CD4-positive, CD25-positive, alpha-beta regulatory T cell (primary cell): ENCODE measurements at places on chromosomes 5 and 9. TPM values are rescaled to one million over a fixed set of nuclear protein-coding genes. Genes with fewer than 3 reads are reported as not detected.

DNA sequence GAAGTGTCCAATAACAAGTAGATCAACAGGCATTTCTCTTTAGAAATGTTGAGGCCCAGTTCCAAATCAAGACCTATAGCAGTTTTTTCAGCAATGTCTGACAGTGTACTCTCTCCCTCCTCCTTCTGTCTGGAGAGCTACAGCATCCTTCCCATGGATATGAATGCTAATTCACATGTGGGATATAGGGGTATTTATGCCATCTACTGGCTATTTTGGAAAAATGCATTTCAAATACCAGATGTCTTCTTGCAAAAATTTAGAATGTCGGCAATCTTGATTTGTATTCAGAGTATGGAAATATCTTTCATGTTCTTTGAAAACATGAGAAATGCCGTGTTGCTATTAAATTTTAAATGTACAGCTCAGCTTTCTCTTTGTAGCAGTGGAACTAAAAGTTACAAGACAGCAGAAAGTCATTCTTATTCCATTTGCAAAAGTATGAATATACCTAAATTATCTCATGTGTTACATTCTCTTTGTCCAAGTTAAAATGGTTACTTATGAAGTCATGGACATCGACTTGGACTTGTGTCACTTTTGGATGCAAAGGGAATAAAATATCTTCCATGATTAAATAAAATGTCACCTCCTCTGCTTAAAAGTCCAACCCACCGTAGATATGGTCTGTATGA lies 647.8 kb downstream of the TAF11L14 start:
- DNase-seq, result no peak
- no peaks in the 10 kb centered on the region for H3K27me3 ChIP-seq
- H3K36me3 ChIP-seq, result no peaks in the 10 kb centered on the region
- H3K4me1 ChIP-seq, result no peaks in the 10 kb centered on the region

Gene CER1
- not detected for total RNA-seq

DNA sequence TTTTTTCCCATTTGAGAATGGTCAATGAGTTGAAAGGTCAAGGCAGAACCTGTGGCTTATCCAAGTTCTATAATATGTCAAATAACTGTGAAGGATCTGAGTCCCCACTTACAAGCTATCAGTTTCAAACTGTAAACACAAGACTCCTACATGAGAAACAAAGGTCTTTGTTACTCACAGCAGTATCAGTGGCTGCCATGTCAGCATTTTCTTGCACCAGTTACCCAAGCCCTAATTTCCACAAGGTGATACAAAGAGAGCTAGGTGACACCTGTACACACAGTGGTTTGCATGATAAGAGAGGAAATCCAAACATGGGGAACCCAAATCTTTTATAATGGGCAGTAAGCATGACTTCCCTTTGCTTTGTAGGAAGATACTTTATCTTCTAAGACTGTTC lies 8.0 kb upstream of the UBQLN1 start:
- no peak overlapping the region for H3K27ac ChIP-seq
- H3K4me1 ChIP-seq, result no peaks in the 10 kb centered on the region
- H3K27me3 ChIP-seq, result peaks cover 1% of the 10 kb centered on the region
- no peak for DNase-seq
- no peaks in the 10 kb centered on the region for H3K36me3 ChIP-seq

GRCh38 chr5:163995206-163995605 lies 489.8 kb downstream of the MAT2B start:
- DNase-seq, result no peak
- no peak overlapping the region for H3K27ac ChIP-seq
- no peaks in the 10 kb centered on the region for H3K4me1 ChIP-seq

GRCh38 chr9:122332083-122332482 lies 38.7 kb upstream of the PTGS1 start:
- no peak overlapping the region for H3K4me3 ChIP-seq
- H3K36me3 ChIP-seq, result no peaks in the 10 kb centered on the region
- DNase-seq, result no peak
- H3K27me3 ChIP-seq, result no peaks in the 10 kb centered on the region
- no peaks in the 10 kb centered on the region for H3K4me1 ChIP-seq

- peak overlapping the region; percentile 87 for H3K4me3 ChIP-seq
- H3K27me3 ChIP-seq, result no peaks in the 10 kb centered on the region
- no peak for DNase-seq
- H3K4me1 ChIP-seq, result peaks cover 18% of the 10 kb centered on the region
- peak overlapping the region; percentile 69 for H3K27ac ChIP-seq
- H3K36me3 ChIP-seq, result peaks cover 7% of the 10 kb centered on the region
Observed at GRCh38 chr5:53109056-53109442, 508 bp downstream of the MOCS2 start.

DNA sequence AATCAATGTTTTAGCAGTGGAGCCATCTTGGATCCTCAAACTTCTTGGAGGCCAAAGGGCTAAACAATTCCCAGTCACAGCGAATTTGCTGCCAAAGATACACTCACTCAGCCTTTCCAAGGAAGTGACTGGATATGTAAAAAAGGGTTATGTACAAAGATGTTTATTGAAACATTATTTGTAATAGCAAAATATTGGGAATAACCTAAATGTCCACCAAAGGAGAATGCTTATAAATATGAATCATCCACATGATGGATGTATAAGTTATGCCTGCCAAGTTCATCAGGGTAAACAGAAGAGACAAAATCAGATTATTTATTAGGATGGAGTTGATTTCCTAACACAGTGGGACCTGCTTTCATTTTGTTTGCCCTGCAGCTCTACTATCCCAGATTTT lies 145.2 kb upstream of the ABCA1 start:
- no peaks in the 10 kb centered on the region for H3K27me3 ChIP-seq
- no peaks in the 10 kb centered on the region for H3K36me3 ChIP-seq
- no peak for DNase-seq
- no peaks in the 10 kb centered on the region for H3K4me1 ChIP-seq
- H3K27ac ChIP-seq, result no peak overlapping the region

GRCh38 chr9:840343-840742 lies 1.2 kb upstream of the DMRT1 start:
- no peak for DNase-seq
- H3K27me3 ChIP-seq, result peaks cover 7% of the 10 kb centered on the region
- no peaks in the 10 kb centered on the region for H3K36me3 ChIP-seq
- H3K27ac ChIP-seq, result no peak overlapping the region
- H3K4me3 ChIP-seq, result no peak overlapping the region
- H3K4me1 ChIP-seq, result no peaks in the 10 kb centered on the region

- no peak for DNase-seq
- no peaks in the 10 kb centered on the region for H3K27me3 ChIP-seq
- H3K36me3 ChIP-seq, result peaks cover 7% of the 10 kb centered on the region
- H3K4me3 ChIP-seq, result no peak overlapping the region
- H3K27ac ChIP-seq, result no peak overlapping the region
- peaks cover 5% of the 10 kb centered on the region for H3K4me1 ChIP-seq
Observed at GRCh38 chr5:98785244-98785643, 11.8 kb downstream of the RGMB start.

Gene TLE1
- 0.74 TPM for total RNA-seq

Gene PCDHGB7
- total RNA-seq, result not detected

GRCh38 chr9:98558575-98558974 lies 150.2 kb downstream of the GABBR2 start:
- no peaks in the 10 kb centered on the region for H3K27me3 ChIP-seq
- H3K27ac ChIP-seq, result no peak overlapping the region
- no peaks in the 10 kb centered on the region for H3K36me3 ChIP-seq
- H3K4me1 ChIP-seq, result no peaks in the 10 kb centered on the region
- no peak for DNase-seq

DNA sequence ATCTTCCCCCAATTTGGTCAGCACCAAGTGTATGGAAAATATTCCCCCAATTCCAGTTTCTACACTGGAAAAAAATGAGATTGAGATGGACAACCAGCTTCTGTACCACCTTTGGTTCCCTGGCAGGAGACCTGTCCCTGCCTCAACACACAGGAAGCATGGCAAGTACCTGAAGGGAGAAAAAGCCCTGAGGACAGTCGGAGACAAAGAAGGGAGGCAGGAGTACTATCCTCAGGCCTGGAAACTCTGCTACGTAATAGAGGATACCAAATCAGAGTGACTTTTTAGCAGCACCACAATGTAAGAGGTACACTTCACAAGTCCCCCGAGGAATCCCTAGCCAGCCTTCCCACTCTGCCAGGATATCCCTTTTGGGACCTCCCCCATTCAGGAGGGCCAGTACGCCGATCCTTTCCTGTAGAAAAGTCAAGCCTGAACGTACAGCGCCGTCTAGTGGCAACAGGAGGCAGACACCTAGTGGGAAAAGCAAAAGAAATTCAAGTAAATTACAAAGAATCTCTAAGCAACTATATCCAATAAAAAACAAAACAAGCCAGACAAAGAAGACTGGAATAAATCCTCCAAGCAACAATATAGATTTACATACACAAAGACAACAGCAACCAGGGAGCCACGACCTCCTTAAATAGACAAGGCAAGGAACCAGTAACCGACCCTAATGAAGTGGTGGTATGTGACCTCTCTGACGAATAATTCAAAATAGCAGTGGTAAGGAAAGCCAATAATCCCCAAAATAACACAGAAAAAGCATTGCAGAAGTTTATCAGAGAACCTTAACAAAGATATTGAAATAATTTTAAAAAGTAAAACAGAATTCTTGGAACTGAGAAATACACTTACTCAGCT lies 63.3 kb upstream of the SLCO6A1 start:
- H3K4me3 ChIP-seq, result no peak overlapping the region
- no peaks in the 10 kb centered on the region for H3K4me1 ChIP-seq
- DNase-seq, result no peak

GRCh38 chr5:99061299-99061698 lies 132.5 kb upstream of the CHD1 start:
- peaks cover 6% of the 10 kb centered on the region for H3K27me3 ChIP-seq
- DNase-seq, result no peak
- H3K4me1 ChIP-seq, result peaks cover 7% of the 10 kb centered on the region
- H3K36me3 ChIP-seq, result no peaks in the 10 kb centered on the region
- no peak overlapping the region for H3K27ac ChIP-seq

GRCh38 chr9:133949486-133950061 lies 42.5 kb downstream of the VAV2 start:
- no peak overlapping the region for H3K27ac ChIP-seq
- no peaks in the 10 kb centered on the region for H3K4me1 ChIP-seq
- H3K36me3 ChIP-seq, result no peaks in the 10 kb centered on the region
- no peak overlapping the region for H3K4me3 ChIP-seq
- no peaks in the 10 kb centered on the region for H3K27me3 ChIP-seq

Gene FABP6
- not detected for total RNA-seq

Gene CDC25C
- total RNA-seq, result 0.37 TPM

Gene CKMT2
- total RNA-seq, result not detected

- peaks cover 6% of the 10 kb centered on the region for H3K36me3 ChIP-seq
- no peaks in the 10 kb centered on the region for H3K27me3 ChIP-seq
- H3K4me3 ChIP-seq, result no peak overlapping the region
Observed at GRCh38 chr5:65946198-65946745, 19.9 kb downstream of the ERBIN start.

Gene PFN3
- not detected for total RNA-seq

DNA sequence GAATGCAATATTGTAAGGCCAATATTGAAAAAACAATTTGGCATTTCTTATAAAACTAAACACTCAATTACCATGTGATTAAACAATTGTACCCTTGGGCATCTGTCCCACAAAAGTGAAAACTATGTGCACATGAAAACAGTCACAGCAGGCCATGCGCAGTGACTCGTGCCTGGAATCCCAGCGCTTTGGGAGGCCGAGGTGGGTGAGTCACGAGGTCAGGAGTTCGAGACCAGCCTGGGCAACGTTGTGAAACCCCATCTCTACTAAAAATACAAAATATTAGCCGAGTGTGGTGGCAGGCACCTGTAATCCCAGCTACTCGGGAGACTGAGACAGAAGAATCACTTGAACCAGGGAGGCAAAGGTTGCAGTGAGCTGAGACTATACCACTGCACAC lies 343.7 kb downstream of the DMRTA1 start:
- H3K36me3 ChIP-seq, result no peaks in the 10 kb centered on the region
- no peak overlapping the region for H3K27ac ChIP-seq
- no peaks in the 10 kb centered on the region for H3K4me1 ChIP-seq

- H3K4me1 ChIP-seq, result no peaks in the 10 kb centered on the region
- H3K36me3 ChIP-seq, result no peaks in the 10 kb centered on the region
- peaks cover 4% of the 10 kb centered on the region for H3K27me3 ChIP-seq
- DNase-seq, result peak; percentile 17
- H3K27ac ChIP-seq, result no peak overlapping the region
- H3K4me3 ChIP-seq, result no peak overlapping the region
Observed at GRCh38 chr9:33517373-33517772, 6.7 kb upstream of the ANKRD18B start.

GRCh38 chr5:125491986-125492492 lies 745.6 kb upstream of the ZNF608 start:
- no peaks in the 10 kb centered on the region for H3K4me1 ChIP-seq
- H3K27ac ChIP-seq, result no peak overlapping the region
- no peak overlapping the region for H3K4me3 ChIP-seq
- no peak for DNase-seq

DNA sequence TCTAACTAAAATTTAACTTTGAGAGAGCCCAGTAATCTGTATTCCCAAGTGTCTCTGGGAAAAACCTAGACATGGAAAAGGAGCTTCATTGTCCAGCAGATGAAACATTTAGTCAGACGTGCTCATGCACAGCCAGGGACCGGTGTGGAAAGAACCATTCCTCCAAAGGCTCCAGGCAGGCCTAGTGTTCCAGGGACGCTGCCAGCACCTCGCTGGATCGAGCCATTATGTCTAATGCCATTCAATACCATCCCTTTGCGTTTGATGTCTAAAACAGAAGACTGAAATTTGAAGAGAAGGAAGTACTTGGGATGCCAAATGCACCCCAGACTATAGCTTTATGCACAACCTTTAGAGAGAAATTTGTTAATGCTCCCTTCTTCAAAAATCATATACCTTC lies 1.4 kb upstream of the CHSY3 start:
- H3K27ac ChIP-seq, result no peak overlapping the region
- H3K4me3 ChIP-seq, result no peak overlapping the region
- no peaks in the 10 kb centered on the region for H3K36me3 ChIP-seq
- no peak for DNase-seq

DNA sequence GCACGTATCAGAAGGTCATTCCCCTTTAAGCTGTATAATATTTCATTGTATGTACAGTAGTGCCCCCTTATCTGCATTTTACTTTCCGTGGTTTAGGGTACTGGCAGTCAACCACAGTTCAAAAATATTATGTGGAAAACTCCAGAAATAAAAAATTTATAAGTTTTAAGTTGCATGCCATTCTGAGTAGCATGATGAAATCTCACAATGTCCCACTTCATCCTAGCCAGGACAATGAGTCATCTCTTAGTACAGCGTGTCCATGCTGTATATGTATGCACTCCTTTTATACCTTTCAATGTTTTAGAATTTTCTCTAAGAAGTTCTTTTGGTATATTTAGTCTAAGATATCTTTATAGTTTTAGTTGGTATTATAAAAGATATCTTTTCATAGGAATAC lies 115.0 kb upstream of the HAND1 start:
- no peak overlapping the region for H3K4me3 ChIP-seq
- H3K4me1 ChIP-seq, result no peaks in the 10 kb centered on the region
- H3K36me3 ChIP-seq, result no peaks in the 10 kb centered on the region
- H3K27me3 ChIP-seq, result no peaks in the 10 kb centered on the region
- H3K27ac ChIP-seq, result no peak overlapping the region
- DNase-seq, result no peak

DNA sequence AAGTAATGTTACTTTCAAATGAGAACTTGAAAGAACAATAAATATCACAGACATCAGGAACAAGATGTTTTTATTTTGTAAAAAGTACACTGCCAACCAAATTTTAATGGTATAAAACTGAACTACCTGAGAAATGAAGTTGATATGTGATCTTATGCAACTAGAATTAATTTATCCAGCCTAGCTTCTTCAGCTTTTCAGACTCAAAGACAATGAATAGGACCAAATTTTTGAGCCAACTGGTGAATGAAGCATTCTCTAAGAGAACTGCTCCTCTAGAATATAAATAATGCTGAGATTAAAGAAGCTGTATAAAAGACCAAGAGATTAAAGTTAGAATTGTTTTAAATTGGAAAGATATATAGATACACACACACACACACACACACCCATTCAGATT lies 9.9 kb downstream of the CDC14B start:
- no peaks in the 10 kb centered on the region for H3K4me1 ChIP-seq
- DNase-seq, result no peak
- H3K36me3 ChIP-seq, result no peaks in the 10 kb centered on the region
- no peak overlapping the region for H3K4me3 ChIP-seq
- H3K27me3 ChIP-seq, result peaks cover 24% of the 10 kb centered on the region
- H3K27ac ChIP-seq, result no peak overlapping the region
